ENCODE measurements at places on chromosomes 5 and 9.

DNA sequence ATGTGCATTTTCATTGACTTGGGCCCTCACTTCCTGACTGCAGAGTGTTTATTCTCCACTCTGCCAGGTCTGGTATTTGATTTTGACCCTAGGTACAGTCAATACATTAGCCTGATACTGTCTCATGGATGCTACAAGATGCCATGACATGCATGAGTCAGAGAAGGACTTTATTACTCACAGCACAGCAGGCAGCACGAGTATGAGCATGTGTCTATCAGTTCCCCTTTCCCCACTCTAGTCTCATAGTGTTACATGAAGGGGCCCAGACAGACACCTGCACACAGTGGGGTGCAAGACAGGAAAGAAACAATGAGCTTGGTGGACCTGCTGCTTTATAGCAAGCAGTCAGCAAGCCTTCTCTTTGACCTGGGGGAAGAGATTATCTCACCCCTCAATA, 19.6 kb downstream of the ITGA2 start:
- no peak for DNase-seq

- no peak for DNase-seq
Observed at GRCh38 chr5:127406326-127407121, 110.9 kb upstream of the PRRC1 start.

DNA sequence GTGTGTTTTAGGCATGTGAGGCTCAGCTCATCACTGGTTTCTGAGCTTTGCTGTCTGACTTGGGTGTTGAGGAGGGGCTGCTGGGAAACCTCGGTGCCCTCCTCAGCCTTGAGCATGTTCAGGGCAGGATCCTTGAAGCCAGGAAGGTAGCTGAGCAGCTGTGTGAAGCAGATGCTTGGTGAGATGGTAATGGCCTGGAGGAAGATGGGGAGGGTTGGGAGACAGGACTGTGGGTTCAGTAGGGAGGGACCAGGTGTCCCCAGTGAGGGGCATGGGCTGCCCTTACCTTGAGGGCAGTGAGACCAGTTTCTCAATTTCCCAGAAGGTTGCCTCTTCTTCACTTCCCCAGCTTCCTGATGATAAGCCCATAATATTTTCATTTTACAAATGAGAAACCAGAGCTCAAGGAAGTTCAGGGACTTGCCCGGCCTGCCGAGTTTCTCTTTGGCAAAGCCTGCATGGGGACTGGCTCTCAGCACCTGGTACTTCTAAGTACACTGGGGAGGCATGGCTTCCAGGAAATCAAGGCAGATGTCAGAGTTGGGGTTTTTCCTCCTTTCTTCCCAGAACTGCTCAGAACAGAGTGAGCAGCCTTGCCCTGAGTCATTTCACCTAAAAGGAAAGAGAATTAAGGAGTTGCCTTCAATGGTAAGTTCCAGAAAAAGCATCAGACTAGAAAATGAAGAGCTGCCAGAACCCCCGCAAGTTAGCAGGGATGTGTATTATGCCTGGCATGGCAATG, 225.7 kb downstream of the MAST4 start:
- DNase-seq = no peak

DNA sequence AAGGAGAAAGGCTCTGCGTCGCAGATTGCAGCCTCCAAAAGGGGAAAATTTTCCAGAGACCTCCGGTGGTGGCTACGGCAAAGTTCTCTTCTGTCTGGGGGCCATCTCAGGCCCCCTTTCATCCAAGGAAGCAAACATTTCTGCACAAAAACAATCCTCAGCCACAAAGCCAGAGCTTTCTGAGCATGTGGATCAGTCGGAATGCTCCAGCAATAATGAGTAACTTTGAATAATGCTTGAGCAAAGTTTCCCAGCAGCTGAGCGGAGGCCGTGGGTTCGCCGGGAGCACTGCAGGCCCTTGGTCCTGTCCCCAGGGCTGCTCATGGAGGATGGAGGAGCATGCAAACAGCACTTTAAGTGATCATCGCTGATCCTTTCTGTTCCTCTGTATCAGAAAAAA, 60.2 kb upstream of the UNC5A start:
- DNase-seq = no peak

- peak; percentile 67 for DNase-seq
Observed at GRCh38 chr5:36079200-36079781, 12.6 kb upstream of the UGT3A2 start.

DNA sequence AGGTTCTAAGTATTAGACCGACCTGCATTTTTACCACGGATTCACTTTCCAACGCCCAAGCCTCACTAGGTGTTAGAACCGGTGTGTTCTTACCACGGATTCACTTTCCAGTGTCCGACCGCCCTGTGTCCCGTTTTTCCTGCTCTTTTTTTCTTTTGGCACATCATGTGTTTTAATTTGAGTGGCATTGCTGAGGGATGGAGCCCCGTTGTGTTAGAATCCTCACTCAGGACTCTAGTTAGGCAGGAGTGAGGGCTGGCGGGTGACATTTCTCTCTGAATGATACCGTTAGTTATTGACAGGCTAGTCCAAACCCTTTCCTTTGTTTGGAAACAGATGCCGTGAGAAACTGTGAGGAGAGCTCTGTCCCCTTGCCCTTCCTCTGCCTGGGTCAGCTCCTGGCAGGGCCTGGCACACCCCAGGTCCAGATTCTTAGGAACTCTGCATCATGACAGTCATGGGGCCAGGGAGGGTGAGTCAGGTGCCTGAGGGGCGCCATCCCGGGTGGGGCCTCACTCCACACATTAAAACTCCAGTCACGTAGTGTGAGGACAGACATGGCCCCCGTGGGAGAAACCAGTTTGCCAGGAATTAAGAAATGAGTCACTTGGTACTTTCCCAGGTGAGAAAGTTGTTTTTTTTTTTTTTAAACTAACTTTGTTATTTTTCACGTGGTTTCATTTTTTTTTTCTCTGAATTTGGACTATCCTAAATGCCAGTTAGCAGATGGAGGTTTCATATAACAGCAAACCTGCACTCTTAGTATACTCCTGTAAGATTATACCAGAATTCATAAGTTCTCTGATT, 15.8 kb downstream of the EXOC3 start:
- no peak for DNase-seq

DNA sequence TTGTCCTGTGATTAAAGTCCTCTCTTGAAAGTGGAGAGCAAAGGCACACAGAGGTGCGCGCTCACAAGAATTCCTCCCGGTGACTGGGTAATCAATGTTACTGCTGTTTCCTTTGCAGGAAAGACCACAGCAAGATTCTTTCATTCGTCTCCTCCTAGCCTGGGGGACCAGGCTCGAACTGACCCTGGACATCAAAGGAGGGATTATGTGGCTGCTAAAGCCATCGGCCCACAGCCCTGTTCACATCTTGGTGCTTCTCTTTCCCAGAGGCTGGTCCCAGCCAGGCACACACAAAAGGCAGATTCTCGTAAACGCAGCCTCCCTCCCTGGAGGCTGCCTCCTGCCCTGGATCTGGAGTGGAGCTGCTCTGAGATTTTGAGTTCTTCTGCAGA, 230.9 kb downstream of the FANCC start:
- DNase-seq = no peak

DNA sequence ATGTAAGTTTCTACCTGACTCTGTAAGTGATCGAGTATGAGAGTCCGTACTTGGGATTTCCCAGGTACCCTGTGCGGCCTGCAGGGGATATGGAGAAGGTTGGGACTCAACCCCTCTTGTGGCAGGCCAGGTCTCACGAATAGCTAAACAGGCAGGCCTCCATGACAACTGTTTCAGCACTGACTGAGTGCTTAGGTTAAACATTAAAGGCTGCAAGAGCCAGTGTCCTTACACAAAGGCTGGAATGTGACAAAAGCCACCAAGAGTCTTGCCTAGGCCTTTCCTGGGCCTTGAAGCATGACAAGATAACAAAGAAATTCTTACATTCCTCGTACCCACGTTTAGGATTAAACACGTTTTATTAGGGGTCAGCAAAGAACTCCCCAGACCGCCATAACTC, 58.6 kb downstream of the THBS4 start:
- DNase-seq = no peak

All from NCI-H2227 treated with DMSO at 0.1 percent for 48 hours (cell line).